Pons (tissue), 1 donor: ENCODE measurements at places on chromosomes 1 and 21.

DNA sequence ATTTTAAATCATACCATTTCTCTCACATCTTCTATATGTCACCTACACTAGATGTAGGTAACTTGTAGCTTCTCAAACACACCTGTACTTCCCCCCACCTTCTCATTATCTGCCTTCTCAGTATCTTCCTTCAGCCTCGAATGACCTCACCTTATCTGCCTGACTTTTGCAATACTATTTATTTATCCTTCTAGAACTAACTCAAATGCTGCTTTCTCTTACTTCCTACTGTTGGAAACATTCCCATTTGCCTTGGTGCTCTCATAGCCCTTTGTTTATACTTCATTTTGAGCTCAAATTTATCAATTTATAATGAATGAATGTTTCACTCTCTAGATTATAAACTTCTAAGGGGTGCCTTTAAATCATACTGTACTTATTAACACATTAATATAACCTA is 50.4 kb upstream of the KIAA1614 start:
- DNase-seq = no peak

DNA sequence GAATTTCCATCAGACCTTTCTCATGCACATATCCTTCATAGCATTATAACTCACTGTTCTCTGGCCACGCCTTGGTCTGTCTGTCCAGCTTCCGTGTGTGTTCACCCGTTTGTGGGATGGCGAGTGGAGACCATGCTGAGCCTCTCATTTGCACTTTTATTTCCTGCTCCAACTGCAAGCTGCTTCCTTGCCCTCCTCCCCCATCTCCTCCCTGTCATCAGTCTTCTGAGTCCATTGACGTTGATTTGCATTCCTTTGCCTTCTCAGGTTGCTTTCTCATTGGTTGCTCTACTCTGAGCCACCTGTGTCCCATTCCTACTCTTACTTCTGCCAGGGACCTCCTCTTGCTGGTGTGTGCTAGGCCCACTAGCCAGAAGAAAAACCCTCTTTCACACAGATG is 146.4 kb downstream of the NOS1AP start:
- DNase-seq = no peak

- no peak for DNase-seq
Measured at GRCh38 chr1:36168514-36168913, 12.6 kb downstream of the MAP7D1 start.

- no peak for DNase-seq
Measured at GRCh38 chr1:178733972-178734371, 8.9 kb downstream of the RALGPS2 start.

DNA sequence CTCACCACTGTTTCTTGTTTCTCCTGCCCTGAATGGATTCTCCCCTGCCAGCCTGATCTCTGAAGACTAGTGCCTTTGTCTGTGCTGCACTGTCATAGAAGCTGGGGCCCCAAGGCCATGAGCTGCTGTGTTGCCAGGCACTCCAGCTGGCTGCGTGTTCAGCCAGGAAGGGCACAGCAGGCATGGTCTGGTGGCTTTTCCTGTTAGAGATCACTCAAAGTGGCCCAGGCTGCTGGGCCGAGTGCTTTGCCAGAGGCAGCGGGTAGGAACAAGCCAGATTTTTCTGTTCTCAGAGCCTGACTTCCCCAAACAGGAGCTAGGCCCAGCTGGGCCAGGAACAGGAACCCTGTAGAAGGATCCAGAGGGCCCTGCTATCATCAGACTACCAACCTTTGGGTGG is 5.2 kb downstream of the ADPRS start:
- DNase-seq = peak; percentile 99

- DNase-seq = no peak
Measured at GRCh38 chr1:187010571-187011309, 182.0 kb downstream of the PLA2G4A start.

DNA sequence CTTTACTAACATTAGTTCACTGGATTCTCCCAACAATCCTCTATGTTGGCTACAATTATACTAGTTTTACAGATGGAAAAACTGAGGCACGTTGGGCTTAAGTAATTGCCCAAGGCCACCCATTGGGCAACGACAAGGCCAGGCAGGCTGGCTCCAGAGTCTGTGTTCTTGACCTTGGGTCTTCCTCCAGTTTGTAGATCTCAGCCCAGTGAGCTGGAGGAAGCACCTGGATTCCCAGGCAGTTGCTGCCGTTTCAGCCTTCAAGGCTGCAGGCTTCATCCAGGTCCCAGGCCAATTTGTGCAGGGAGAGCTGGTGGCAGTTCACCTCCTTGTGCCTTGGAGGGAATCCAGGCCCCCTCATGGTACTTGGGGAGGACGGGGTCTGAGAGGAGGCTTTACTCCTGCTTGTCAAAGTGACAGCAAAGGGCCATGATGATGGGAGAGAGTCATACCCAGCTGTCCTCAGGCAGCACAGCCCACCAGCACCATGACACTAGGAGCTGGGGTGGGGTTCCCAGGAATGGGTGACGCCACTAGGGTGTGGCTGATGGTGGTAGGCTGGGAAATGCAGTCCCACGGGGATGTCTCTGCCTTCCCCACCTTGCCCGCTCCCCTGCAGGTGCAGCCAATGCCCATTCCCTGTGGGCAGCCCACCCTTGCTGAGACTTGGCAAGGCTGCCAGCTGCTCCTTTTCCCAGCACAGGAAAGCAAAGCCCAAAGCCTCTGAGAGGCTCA is 27.1 kb downstream of the PKP1 start:
- no peak for DNase-seq

GRCh38 chr1:30604801-30605440 is 118.5 kb downstream of the MATN1 start:
- no peak for DNase-seq

DNA sequence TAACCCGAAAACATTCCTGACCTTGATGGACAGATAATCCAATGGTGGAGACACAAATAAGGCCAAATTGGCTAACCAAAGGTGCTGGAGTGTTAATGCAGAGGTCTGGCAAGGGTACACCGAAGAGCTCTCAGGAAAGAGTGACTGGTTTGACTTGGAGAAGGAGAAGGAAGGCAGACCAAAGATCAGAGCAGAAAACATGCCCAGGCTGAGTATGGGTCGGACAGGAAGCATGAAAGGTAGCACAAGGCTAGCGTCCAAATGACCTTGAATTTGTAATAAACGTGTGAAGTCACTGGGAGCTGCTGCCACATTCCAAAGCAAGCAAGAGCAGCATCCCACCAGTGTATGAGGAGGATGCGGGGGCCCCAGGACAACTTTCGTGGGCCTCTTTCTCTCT is 45.7 kb downstream of the APP start:
- DNase-seq = no peak

GRCh38 chr1:92346866-92347640 is 48.2 kb downstream of the RPAP2 start:
- no peak for DNase-seq

GRCh38 chr1:181987996-181988395 is 73.5 kb downstream of the ZNF648 start:
- no peak for DNase-seq

DNA sequence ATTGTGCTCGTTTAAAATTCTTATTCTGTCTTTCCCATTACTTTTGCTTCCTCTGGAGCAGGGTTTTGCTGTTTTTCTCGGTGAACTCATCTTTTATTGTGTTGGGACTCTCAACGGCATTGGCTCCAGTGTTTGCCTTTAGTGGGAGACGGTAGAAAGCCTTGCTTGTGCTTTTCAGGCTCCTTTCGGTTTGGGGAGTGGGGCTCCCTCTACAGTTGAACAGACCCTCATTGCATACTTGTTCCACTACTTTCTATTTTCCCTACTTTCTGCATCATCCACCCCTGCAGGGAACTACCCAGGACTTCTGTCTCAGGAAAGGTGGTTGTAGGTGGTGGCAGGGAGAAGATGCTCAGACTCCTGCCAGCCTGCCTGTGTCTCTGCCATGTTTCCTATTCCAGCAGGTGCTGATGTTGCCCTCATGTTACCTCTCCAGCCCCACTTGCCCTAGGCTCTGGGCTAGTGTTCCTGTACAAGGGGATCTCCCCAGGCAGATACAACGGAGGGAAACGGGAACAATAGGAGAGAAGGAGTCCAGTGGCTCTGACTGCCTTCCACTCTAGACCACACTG is 68.5 kb upstream of the ZBTB18 start:
- no peak for DNase-seq

- no peak for DNase-seq
Measured at GRCh38 chr21:42486531-42486930, 9.5 kb downstream of the RSPH1 start.

DNA sequence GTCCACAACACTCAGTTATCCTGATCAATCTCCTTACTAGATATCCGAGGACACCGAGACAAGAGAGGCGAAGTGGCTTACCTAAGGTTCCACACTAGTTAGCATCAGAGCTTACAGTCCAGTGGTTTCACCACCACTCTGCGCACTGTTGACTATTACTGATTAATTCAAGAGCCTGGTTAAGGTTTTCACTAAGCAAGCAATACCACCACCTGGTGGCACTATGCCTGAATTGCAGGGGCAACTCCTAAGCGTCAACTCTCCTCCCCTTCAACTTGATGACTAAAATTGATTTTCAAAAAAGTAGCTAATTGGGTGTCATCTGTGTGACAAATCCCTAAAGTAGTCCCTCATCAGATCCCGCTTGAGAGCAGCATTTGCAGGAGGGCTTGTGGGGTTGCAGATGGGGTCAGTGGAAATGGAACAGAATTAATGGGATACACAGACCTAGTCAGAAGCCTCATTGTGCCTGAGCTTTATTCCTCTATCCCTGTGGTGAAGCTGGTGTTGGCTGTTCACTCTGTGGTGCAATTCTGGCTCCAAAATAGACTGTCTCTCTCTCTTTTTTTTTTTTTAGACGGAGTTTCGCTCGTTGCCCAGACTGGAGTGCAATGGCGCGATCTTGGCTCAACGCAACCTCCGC is 9.1 kb downstream of the TTC22 start:
- no peak for DNase-seq

- DNase-seq = no peak
Measured at GRCh38 chr1:66374148-66374547, 159.8 kb upstream of the SGIP1 start.

DNA sequence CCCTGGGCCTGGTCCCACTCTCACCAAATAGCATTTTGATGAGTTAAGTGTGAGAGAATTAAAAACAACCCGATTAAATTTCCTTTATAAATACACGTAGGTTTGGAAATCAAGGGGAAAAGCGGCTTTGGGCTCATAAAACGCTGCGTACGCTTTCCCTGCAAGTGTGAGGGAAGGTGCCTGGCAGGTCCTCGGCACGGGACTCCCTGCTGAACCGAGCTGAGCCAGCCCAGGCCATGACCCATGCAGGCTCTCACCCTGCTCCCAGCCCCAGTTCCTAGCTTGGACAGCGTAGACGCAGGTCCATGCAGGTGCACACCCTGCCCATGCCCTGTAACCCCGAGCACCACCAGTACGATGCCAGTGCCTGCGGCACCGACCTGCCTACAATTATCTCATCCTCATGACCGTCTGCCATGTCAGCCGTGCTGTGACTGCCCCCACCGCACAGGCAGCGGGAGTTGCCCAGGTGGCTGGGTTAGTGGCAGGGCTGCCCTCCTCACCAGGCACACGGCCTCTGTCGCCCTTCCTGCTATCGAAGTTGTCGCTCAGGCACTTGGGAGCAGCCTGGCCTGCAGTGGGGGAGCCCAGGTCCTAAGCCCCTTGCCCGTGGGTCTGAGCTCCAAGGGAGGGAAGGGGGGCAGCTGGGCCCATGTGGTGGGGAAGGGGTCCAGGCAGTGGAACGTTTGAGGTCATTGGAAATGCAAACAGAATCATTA is 41.0 kb upstream of the ACTRT2 start:
- no peak for DNase-seq

GRCh38 chr21:29453511-29453910 is 154.8 kb downstream of the BACH1 start:
- DNase-seq = no peak

DNA sequence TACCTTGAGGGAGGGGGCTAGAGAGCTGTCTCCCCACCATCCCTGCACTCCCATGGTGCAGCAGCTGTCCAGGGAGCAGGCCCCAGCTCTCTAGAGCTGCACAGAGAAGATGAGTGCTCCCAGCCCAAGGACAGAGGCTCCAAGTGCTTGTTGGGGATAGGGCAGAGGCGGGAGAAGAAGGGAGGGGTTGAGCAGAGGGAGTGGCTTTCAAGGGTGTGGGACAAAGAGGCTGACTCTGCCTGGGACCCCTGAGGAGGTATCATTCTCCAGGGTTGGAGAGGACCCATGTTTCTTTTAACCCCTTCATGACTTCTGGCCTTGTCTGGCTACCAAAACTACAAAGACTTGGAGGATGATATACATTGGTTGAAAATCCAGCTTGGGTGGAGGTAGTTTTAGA is 14.6 kb downstream of the FOXD2 start:
- no peak for DNase-seq

DNA sequence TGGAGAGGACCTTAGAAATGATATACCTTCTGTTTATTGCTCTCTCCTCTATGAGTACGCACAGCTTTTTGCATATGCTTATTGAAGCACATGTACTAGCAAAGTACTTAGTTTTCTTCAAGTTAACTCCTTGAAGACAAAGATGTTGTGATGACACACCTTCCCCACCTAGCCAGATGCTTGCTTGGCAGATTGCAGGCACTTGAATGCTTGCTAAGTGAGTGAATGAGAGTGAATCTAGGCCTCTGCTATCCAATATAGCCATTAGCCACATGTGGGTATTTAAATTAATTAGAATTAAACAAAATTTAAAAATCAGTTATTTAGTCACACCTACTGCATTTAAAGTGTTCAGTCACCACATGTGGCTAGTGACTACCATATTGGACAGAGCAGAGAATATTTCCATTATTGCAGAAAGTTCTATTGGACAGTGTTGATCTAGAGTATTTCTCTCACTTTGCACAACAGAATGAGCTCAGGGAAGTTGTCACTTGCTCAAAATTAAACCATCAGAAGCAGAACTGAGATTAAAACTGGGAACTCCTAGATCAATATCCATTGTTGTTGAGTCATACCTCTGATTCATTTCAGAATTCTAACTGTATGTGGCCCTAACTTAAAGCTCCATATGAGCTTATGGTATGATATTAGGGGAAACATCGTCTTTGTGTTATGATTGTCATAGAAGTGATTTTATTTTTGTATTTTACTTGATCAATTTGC is 8.6 kb upstream of the EEIG2 start:
- DNase-seq = no peak

DNA sequence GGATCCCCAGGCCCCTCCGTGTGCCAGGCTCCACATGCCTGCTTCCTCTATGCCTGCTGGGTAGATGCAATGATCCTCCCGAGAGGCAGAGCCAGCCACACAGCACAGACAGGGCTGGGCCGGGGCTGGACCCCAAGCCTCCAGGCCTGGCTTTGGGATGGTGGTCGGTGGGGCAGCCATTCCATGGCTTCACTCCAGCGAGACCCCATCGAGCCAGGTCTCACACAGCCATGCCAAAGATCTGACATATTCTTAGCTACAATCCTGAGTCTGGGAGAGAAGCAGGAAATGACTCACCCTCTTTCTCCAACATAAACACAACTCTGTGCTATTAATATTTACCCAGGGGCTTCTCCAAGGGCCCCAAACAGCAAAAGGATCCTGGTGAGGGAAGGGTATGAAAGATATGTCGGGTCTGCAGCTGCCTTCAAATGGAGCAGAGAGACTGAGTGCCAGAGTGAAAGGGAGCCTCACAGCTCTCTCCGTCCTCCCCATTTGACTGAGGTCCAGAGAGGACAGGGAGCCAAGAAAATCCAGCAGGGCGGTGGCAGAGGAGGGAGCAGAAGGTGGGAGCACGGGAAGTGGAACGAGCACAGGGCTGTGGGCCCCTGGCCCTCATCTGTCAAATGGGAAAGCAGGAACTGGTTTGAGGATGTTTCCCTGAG is 639.5 kb downstream of the MATN1 start:
- DNase-seq = no peak

- no peak for DNase-seq
Measured at GRCh38 chr1:232570007-232570406, 59.9 kb downstream of the SIPA1L2 start.

GRCh38 chr1:237355022-237355421 is 313.0 kb downstream of the RYR2 start:
- DNase-seq = no peak

- no peak for DNase-seq
Measured at GRCh38 chr1:96073100-96073499, 648.5 kb upstream of the PTBP2 start.
